ENCODE measurements at places on chromosomes 12 and 14.

GRCh38 chr12:3242199-3242863 lies 165.2 kb downstream of the TSPAN9 start:
- no peak for DNase-seq

DNA sequence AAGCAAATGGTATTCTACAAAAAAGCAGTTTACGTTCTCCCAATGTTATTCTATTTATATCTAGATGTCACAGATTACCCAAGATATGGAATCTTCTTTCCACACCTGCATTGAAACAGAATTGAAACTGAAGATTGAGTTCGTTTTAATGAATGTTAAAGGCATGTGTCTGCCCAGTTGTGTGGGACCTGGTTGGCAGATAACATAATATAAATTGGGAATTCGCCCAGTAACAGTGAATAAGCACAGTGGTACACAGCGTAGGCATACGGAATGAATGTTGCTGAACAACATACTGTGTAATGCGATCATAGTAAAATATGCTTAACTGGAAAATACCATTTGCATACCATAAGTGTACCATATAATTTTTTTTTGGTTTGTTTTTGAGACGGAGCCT lies 4.3 kb downstream of the KHNYN start:
- no peak for DNase-seq

GRCh38 chr14:20295067-20295466 lies 10.7 kb downstream of the TTC5 start:
- peak; percentile 20 for DNase-seq

- DNase-seq = no peak
These were observed 53.9 kb upstream of the DCD start for GRCh38 chr12:54701940-54702592.

- no peak for DNase-seq
These were observed 57.8 kb downstream of the GPR135 start for GRCh38 chr14:59407246-59408010.

DNA sequence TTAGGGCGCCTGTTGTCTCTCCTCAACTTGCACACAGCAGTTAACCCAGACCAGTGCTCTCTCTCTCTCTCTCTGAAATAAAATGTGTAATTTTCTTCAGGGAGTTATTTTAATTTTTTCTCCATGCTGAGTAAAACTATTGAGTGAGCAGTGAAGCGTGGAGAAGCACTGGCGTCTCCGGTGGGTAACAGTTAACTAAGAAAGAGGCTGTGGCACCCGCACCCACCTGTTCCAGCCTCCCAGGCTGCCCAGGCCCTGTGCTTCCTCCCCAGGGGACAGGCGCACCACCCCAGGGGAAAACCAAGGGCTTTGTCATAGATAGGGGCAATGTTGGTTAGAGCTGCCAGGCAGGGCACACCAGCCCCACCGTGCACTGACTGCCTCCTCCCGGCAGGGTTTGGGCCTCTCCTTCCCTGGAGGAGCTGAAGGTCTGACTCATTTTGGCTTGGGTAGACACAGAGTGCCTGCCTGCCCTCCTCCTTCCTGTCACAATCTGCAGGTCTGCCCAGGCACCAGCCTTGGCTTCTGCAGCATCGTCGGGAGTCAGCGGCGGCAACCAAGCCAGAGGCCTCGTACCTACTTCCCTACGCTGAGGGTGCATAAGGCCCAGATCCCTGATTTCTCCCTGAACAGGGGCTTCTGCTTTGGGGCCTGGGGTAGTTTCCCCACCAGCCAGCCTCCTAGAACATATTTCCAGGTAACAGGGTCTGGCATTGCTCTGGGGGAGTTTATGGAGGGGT lies 3.9 kb downstream of the HOXC5 start:
- DNase-seq = no peak

DNA sequence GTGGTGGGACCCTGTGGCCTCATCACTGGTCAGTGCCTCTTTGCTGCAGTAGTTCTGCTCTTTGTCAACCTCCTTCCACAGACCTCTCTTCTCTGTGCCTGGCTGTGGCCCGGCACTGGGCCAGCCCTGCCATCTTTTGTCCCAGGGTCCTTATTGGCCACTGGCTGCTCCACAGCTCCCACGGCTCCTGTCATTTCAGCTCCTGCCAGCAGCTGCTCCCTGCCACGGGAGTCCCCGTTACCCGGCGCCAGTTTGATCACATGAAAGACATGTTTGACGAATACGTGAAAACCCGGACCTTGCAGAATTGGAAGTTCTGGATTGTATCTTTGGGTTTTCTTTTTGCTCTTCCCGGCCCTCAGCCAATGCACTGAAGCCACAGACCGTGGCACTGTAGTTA lies 35.4 kb downstream of the IL31 start:
- no peak for DNase-seq

DNA sequence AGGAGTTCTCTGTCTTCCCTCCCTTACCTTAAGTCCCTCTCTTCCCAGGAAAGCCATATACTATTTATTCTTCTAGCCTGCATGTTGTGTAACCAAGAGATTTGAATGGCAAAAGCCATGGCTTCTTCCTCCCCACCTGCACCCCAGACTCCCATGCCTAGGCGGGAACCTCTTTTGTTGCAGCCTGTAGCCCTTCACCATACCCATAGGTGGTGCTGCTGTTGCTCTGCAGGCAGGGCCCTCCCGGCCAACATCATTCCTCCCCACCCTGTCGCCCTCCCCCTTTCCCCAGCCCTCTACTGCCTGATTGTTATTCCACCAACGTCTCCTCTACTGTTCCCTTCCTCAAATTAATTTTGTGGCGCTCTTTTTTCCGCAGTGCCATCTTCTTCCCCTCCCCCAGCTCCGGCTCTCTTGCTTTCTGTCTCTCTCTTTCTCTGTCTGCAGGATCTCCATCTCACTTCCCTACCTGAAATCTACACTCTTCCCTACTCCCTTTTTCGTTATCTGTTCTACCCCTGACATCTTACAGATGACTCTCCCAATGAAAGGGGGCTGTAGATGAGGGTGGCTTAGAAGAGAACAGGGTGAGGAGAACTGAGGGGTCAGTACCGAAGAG lies 13.8 kb downstream of the NGDN start:
- DNase-seq = peak; percentile 12

DNA sequence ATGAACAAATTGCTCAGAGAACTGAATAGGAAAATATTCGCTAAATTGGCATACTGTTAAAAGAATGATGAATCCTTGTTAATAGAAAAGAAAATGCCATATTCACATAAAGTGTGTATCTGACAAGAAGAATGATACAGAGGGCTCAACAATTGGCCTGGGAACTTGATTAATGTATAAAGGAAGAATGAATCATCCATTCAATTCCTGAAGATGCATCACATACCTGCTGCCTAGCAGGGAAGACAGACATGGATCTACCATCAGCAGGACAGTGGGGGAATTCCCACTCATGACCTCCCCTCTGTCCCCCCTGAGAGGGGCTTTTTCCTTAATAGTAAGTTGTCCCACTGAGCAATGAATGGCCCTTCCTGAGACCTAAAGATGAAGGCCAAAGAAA lies 13.5 kb downstream of the PTPN21 start:
- DNase-seq = no peak

DNA sequence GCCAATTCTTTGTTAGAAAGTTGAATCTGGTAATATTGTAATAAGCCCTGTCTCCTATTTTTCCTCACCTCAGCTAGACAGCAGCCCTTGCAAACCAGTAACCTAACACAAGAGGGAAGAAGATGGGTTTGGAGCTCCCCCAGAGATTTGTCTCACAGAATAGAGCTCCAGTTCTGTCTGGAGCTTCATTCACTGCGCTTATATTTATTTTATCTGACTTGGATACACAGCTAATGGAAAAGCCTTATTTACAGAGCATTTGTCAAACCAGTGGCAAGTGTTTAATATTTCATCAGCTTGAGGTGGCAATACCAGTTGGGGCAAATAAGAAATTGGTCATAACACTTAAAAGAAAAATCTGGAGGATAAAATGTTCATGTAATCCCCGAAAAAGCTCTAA lies 1094.0 kb downstream of the FSCB start:
- DNase-seq = no peak

DNA sequence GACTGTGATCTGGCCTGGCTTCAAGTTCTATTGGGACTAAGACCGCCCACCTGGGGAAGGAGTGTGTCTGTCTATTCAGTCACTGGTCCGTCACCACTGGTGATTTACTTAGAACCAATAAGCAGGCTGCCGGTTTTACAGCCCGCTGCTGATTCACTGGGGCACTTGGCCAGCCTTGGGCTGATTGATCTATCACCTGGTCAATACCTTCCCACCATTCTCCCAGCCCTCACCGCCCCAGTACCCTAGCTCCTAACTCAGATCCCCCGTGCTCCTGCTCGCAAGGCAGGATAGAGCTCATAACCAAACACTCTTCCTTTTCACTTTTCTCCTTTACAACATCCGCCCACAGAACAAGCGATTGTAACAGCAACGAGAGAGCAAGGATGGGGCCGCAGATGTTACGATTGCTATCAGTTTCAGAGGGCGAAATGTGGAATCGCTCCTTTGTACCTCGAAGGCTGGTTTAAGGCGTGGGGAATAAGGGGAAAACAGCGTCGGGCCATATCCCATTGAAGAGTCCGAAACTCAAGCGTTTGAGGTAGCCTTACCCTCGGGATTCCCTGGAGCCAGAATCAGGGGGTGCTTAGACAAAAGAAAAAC lies 672 bp downstream of the RDH11 start:
- peak; percentile 88 for DNase-seq

DNA sequence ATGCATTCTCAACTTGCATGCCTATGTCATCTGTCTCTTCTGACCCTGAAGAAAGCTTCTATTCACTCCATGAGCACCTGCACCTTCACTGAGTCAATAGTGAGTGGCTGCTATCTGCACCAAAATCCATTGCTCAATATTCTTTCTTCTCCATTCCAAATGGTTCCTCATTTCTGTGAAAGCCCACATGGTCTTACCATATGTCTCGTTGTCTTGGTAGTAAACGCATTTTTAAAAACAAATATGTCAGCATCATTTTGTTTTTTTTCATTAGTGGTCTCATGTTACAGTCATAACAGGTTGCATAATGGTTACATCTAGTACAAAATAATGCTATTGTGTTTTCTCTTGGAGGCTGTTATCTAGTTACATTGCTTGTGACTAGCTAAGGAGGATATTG lies 106.9 kb upstream of the CPM start:
- DNase-seq = no peak

GRCh38 chr12:65318186-65318685 lies 39.8 kb downstream of the MSRB3 start:
- DNase-seq = no peak

DNA sequence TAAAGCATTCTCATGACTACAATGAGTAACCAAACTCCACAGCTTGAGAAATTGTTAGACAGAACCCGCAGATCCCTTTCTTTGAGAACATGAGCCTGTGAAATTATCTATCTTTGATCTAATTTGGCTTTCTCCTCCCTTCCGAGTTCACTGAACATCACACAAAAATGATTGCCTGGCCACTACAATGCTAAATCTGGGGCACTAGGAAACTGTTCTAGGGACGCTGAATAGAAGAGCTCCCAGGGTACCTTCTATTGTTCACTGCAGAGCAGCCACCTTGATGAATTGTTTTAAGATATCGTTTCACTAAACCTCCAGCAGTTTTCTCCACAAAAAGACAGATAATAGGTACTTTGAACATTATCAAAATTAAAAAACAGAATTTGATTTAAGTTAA lies 47.5 kb downstream of the SINHCAF start:
- DNase-seq = no peak

DNA sequence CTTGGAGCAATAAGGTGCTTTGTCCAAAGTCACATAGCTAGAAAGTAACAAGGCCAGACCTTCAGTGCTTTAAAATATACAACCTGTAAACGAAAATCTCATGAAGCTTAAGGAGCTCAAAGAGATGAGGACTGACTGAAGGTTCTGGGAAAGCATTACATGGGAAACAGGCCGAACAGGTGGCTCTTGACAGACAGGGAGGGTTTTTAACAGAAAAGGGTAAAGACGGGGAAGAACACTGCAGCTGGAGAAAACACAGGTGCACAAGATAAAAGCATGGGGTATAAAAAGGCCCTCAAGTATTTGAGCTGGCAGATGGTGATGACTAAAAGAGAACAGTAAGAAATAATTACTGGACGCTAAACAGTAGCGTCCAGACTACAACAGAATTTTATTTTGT lies 257.2 kb downstream of the NELL2 start:
- no peak for DNase-seq

DNA sequence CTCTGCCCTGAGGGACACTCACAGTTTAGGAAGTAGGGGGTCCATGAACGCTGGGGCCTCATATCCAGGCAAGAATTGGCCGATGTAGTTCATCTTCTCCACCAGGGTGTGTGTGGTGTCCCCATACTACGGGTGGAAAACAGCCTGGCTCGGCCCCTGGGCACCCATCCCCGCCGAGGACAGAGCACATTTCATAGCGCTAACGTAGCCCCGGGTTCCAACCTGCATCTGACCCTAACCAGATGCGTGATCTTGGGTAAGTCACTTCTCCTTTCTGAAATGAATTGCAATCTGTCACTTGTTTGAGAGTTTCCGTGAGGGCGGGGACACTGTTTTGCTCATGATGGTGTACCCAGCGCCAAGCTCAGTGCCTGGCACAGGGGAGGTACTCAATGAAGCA lies 9.0 kb downstream of the HPD start:
- no peak for DNase-seq

GRCh38 chr12:12797794-12798152 lies 12.3 kb downstream of the APOLD1 start:
- no peak for DNase-seq

GRCh38 chr12:109950625-109951024 lies 45.5 kb downstream of the GIT2 start:
- no peak for DNase-seq

- DNase-seq = no peak
These were observed 2.7 kb downstream of the DEGS2 start for GRCh38 chr14:100156776-100157175.

GRCh38 chr14:90610346-90611040 lies 205.7 kb downstream of the TTC7B start:
- no peak for DNase-seq

GRCh38 chr12:105741786-105742566 lies 396.8 kb downstream of the NUAK1 start:
- DNase-seq = no peak

- no peak for DNase-seq
These were observed 28.8 kb upstream of the HIGD1C start for GRCh38 chr12:50923361-50924130.

DNA sequence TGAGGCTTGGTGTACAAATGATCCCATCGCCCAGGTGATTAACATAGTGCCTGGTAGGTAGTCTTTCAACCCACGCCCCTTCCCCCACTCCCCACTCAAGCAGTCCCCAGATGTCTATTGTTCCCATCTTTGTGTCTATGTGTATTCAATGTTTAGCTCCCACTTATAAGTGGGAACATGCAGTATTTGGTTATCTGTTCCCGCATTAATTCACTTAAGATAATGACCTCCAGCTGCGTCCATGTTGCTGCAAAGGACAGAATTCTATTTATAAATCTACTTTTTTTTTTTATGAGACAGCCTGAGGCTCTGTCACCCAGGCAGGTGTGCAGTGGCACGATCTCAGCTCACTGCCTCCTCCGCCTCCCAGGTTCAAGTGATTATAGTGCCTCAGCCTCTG lies 15.7 kb downstream of the SPX start:
- DNase-seq = no peak

DNA sequence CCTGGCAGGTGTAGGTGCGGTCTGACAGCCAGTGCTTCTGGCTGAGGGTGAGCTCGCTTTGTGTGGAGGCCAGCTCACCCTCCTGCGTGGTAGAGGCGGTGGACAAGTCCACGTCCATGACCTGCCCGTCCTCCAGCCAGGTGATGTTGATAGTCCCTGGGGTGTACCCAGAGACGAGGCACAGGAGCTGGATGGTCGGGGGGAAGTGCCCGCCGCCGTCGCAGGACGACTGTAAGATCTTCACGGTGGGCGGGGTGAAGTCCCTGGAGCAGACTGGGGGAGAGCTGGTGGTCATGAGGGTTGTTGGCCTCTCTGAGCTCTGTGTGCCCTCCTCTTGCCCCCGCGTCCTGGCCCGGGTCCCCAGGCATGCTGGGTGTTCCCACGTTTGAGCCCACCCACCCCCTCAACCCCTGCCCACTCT lies 74.6 kb downstream of the TMEM121 start:
- no peak for DNase-seq

Data from activated CD4-positive, alpha-beta memory T cell treated with anti-CD3 and anti-CD28 coated beads for 36 hours (primary cell).